ENCODE measurements at places on chromosomes 16 and 17. TPM values are rescaled to one million over a fixed set of nuclear protein-coding genes. Genes with fewer than 3 reads are reported as not detected.

GRCh38 chr17:72185564-72185963 is 64.7 kb downstream of the SOX9 start:
- no peak for DNase-seq

Gene SEC14L5
- total RNA-seq, result not detected

GRCh38 chr17:19411631-19412030 is 599 bp downstream of the RNF112 start:
- no peak for DNase-seq

Gene RRN3
- 58.3 TPM for total RNA-seq

DNA sequence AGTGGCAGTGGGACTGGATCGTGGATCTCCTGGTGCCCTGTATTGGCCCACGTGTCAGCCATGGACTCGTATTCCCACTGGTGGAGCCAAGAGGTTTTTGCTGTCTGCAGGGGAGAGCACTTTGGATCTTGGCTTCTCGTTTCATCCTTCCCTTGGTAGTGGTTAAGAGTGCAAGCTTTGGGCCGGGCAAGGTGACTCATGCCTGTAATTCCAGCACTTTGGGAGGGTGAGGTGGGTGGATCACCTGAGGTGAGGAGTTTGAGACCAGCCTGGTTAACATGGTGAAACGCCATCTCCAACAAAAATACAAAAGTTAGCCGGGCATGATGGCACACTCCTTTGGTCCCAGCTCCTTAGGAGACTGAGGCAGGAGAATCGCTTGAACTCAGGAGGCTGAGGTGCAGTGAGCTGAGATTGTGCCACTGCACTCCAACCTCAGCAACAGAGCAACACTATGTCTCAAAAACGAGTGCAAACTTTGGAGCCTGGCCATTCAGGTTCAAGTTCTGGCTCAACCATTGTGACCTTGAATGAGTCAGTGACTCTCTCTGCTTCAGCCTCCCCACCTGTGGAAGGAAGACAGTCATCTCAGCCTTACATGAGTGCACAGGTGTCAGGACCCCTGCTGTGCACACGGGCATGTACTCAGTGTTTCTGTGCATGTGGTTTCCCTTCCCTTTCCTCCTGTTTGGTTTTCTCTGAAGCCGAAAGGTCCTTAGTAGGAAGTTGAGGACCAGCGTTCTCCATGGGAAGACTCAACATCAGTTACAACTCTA is 57.4 kb downstream of the PLCG2 start:
- DNase-seq, result no peak

- no peak for DNase-seq
Observed at GRCh38 chr17:81991684-81992305, 14.4 kb downstream of the ASPSCR1 start.

- no peak for DNase-seq
Observed at GRCh38 chr16:30619202-30619601, 9.0 kb upstream of the ZNF689 start.

All from CD8-positive, alpha-beta memory T cell (primary cell).